ENCODE measurements at places on chromosomes 1 and 21.

GRCh38 chr1:41014871-41015270 is 6.7 kb downstream of the SLFNL1 start:
- no peak overlapping the region for H3K27ac ChIP-seq
- H3K36me3 ChIP-seq = peaks cover 63% of the 10 kb centered on the region
- H3K4me3 ChIP-seq = no peak overlapping the region
- no peaks in the 10 kb centered on the region for H3K27me3 ChIP-seq
- no peaks in the 10 kb centered on the region for H3K4me1 ChIP-seq
- no peak for DNase-seq

GRCh38 chr1:20729155-20729931 is 3.2 kb downstream of the SH2D5 start:
- H3K36me3 ChIP-seq = no peaks in the 10 kb centered on the region
- DNase-seq = peak; percentile 51
- H3K4me1 ChIP-seq = peaks cover 3% of the 10 kb centered on the region

GRCh38 chr1:28592321-28593071 is 431 bp downstream of the RAB42 start:
- peak overlapping the region; percentile 70 for H3K4me3 ChIP-seq
- peak; percentile 69 for DNase-seq
- H3K4me1 ChIP-seq = no peaks in the 10 kb centered on the region
- H3K27ac ChIP-seq = no peak overlapping the region
- peaks cover 11% of the 10 kb centered on the region for H3K27me3 ChIP-seq
- H3K36me3 ChIP-seq = no peaks in the 10 kb centered on the region

- no peak for DNase-seq
- H3K27me3 ChIP-seq = no peaks in the 10 kb centered on the region
Measured at GRCh38 chr1:117633423-117633822, 27.6 kb downstream of the TENT5C start.

DNA sequence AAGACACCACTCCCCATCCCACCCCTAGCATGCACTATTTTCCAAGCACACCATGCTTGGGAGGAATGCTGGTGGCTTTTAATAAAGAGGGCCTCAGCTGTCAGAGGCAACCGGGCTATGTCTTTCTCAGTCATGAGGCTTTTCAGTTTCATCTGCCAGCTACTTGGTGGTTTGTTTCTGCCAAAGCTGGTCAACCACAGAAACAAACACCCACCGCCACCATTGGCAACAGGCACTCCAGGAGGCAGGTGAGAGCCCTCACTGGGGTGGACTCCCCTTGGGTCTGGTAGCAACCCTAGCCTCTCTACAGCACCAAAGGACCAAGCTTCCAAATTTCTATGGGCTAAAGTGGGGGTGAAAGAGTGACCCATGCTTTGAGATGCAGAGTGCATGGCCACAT is 54.3 kb upstream of the CD1D start:
- DNase-seq = peak; percentile 29
- no peaks in the 10 kb centered on the region for H3K27me3 ChIP-seq
- no peak overlapping the region for H3K4me3 ChIP-seq
- H3K4me1 ChIP-seq = no peaks in the 10 kb centered on the region

- peaks cover 7% of the 10 kb centered on the region for H3K36me3 ChIP-seq
- peaks cover 5% of the 10 kb centered on the region for H3K4me1 ChIP-seq
- peak; percentile 83 for DNase-seq
- no peaks in the 10 kb centered on the region for H3K27me3 ChIP-seq
- peak overlapping the region; percentile 87 for H3K4me3 ChIP-seq
Measured at GRCh38 chr1:25817840-25818501, 1.8 kb upstream of the MTFR1L start.

DNA sequence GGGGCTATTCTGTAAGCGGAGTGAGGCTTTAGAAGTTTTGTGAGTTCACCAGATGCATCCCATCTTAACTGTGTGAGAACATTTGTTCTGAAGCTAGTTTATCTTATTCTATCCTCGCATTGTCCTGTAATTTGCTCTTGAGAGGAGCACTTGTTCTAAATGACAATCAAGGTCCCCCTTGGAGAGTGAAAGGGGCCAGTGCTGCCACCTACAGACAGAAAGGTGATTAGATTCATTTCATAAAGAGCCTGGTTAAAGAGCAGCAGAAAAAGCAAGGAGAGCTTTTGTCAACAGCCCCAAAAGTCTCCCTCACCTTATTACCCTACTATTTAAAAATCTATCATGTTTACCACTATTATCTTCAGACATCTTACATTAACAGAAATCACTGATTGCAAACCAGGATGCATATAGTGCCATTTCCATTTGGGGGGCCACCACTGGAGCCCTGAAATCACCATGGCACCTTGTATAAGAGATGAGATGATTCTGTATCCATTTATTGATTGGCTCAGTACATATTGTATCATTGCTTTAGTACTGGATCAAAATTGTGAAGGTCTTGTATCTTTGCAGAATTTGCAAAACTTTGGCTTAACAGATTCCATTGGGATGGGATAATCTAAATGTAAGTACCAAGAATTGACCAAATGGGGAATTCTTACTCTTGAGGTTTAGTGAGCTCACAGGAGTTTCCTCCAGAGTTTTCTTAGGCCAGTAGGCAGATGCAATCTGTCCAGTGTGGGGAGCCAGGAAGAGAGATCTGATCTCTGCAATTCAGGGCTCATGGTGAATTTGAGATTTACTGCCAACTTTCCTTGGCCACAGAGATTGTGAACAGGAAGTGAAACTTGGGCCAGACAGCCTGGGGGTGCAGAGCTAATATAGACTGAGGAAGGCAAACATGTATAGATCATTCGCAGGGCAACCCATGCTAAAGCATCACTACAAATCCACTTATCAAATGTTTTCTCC is 64.3 kb upstream of the TRABD2B start:
- H3K27ac ChIP-seq = no peak overlapping the region
- H3K4me3 ChIP-seq = no peak overlapping the region
- H3K27me3 ChIP-seq = peaks cover 16% of the 10 kb centered on the region
- no peaks in the 10 kb centered on the region for H3K36me3 ChIP-seq

GRCh38 chr1:55049914-55050278 is 10.5 kb downstream of the PCSK9 start:
- H3K4me1 ChIP-seq = peaks cover 5% of the 10 kb centered on the region
- no peak for DNase-seq
- no peak overlapping the region for H3K4me3 ChIP-seq
- peaks cover 3% of the 10 kb centered on the region for H3K36me3 ChIP-seq
- H3K27me3 ChIP-seq = no peaks in the 10 kb centered on the region

DNA sequence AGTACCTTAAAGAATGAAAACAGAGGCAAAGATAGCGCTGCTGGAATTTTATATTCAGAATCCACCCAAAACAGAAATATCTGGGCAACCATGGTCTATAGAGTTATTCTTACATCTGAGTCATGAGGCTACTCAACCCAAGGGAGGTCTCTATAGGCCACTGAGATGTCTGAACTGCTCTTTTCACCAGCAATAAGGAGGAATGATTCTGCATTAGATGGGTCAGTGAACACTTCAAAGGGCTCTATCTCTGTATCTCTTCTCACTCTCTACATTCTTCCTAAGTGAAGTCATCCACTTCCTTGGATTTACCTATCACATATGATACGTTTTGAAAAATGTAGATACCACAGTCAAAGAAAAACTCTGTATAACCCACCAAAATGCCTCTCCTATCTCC is 90.2 kb upstream of the NGF start:
- no peak overlapping the region for H3K27ac ChIP-seq
- no peaks in the 10 kb centered on the region for H3K27me3 ChIP-seq
- no peak overlapping the region for H3K4me3 ChIP-seq
- no peaks in the 10 kb centered on the region for H3K36me3 ChIP-seq
- DNase-seq = no peak

- no peaks in the 10 kb centered on the region for H3K27me3 ChIP-seq
- H3K4me3 ChIP-seq = no peak overlapping the region
- no peaks in the 10 kb centered on the region for H3K4me1 ChIP-seq
- DNase-seq = no peak
Measured at GRCh38 chr1:206588492-206588891, 23.8 kb downstream of the EIF2D start.

GRCh38 chr1:27519331-27520258 is 29.6 kb upstream of the WASF2 start:
- no peak overlapping the region for H3K4me3 ChIP-seq
- H3K36me3 ChIP-seq = no peaks in the 10 kb centered on the region
- H3K4me1 ChIP-seq = peaks cover 4% of the 10 kb centered on the region
- DNase-seq = peak; percentile 73
- H3K27ac ChIP-seq = peak overlapping the region; percentile 91

GRCh38 chr1:174839211-174839610 is 160.5 kb upstream of the CACYBP start:
- peaks cover 4% of the 10 kb centered on the region for H3K4me1 ChIP-seq
- H3K4me3 ChIP-seq = no peak overlapping the region
- no peaks in the 10 kb centered on the region for H3K36me3 ChIP-seq
- H3K27me3 ChIP-seq = no peaks in the 10 kb centered on the region
- no peak for DNase-seq

DNA sequence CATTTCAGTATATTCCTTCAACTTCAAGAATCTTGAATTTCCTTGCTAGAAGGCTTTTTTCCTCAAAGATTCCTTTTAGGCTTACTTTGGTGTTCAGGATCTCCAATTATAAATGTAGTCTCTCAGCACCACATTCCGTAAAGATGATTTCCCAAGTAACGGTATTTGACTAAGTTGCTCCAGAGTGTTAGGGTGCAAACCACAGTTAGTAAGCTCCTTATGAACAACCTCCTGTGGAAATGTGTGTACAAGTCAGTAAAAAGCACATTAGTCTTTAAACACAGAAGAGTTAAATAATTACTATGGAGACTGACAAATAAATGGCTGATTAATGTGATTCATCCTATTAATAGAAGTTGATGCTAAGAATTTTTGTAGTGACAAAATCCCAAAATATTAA is 10.3 kb downstream of the DONSON start:
- H3K4me3 ChIP-seq = no peak overlapping the region
- H3K27me3 ChIP-seq = no peaks in the 10 kb centered on the region
- H3K4me1 ChIP-seq = no peaks in the 10 kb centered on the region
- DNase-seq = no peak
- H3K36me3 ChIP-seq = peaks cover 88% of the 10 kb centered on the region

- H3K4me1 ChIP-seq = peaks cover 7% of the 10 kb centered on the region
- no peaks in the 10 kb centered on the region for H3K36me3 ChIP-seq
- H3K27ac ChIP-seq = no peak overlapping the region
- H3K27me3 ChIP-seq = peaks cover 30% of the 10 kb centered on the region
- DNase-seq = no peak
Measured at GRCh38 chr1:178048883-178049282, 45.0 kb upstream of the RASAL2 start.

- no peaks in the 10 kb centered on the region for H3K36me3 ChIP-seq
- H3K4me1 ChIP-seq = no peaks in the 10 kb centered on the region
- no peaks in the 10 kb centered on the region for H3K27me3 ChIP-seq
Measured at GRCh38 chr1:50852889-50853288, 107.2 kb downstream of the FAF1 start.

- no peak overlapping the region for H3K4me3 ChIP-seq
- H3K4me1 ChIP-seq = no peaks in the 10 kb centered on the region
- H3K27me3 ChIP-seq = peaks cover 4% of the 10 kb centered on the region
- H3K27ac ChIP-seq = no peak overlapping the region
- no peak for DNase-seq
Measured at GRCh38 chr1:169701261-169702005, 10.0 kb downstream of the SELL start.

DNA sequence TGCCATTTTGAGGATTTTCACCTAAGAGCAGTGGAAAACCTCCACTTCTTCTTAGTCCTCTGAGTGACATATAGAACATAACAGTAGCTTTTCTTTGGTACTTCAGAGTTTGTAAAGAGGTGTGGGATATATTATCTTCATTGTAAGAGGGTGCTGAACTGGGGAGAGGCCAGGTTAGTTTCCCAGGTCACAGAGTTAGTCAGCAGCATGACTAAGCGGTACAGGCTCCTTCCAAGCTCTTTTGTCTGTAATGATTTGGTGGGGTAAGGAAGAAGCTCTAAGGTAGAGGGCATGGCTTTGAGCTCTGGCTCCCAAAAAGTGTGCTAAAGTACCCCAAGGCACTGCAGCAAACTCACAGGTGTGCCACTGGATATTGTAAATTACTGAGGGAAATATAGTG is 325.0 kb upstream of the PLXNA2 start:
- no peaks in the 10 kb centered on the region for H3K36me3 ChIP-seq
- peaks cover 11% of the 10 kb centered on the region for H3K4me1 ChIP-seq
- no peak overlapping the region for H3K4me3 ChIP-seq
- DNase-seq = no peak
- no peaks in the 10 kb centered on the region for H3K27me3 ChIP-seq

- no peak overlapping the region for H3K4me3 ChIP-seq
- peaks cover 21% of the 10 kb centered on the region for H3K27me3 ChIP-seq
- no peaks in the 10 kb centered on the region for H3K4me1 ChIP-seq
- no peaks in the 10 kb centered on the region for H3K36me3 ChIP-seq
Measured at GRCh38 chr1:154741741-154742495, 128.2 kb downstream of the KCNN3 start.

GRCh38 chr21:35658242-35658641 is 402.1 kb downstream of the SETD4 start:
- H3K27ac ChIP-seq = no peak overlapping the region
- no peaks in the 10 kb centered on the region for H3K4me1 ChIP-seq
- DNase-seq = no peak
- no peaks in the 10 kb centered on the region for H3K27me3 ChIP-seq

GRCh38 chr1:235090406-235091069 is 38.1 kb downstream of the TOMM20 start:
- H3K4me1 ChIP-seq = peaks cover 9% of the 10 kb centered on the region
- peak; percentile 88 for DNase-seq
- H3K27ac ChIP-seq = peak overlapping the region; percentile 93
- no peaks in the 10 kb centered on the region for H3K36me3 ChIP-seq
- H3K27me3 ChIP-seq = no peaks in the 10 kb centered on the region

DNA sequence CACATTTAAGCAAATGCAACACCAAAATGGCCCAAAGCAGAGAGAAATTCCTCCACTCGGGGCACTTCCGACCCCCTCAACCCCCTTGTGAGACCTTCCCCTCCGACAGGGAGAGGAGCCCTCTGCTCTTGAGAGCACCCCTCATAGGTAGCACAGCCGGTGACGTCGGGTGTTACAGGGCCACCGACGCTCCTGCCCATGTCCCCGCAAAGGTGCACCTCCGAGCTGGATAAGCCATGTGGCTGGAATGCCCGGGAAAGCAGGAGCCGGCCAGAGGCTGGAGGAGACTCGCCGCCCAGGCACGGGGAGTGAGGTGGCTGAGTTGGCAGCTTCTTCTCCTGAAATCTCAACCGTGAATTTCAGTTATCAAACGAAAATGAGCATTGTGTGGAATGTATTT is 67.1 kb upstream of the ARHGEF16 start:
- H3K4me1 ChIP-seq = no peaks in the 10 kb centered on the region
- DNase-seq = no peak
- H3K36me3 ChIP-seq = no peaks in the 10 kb centered on the region
- H3K27me3 ChIP-seq = peaks cover 15% of the 10 kb centered on the region
- H3K4me3 ChIP-seq = no peak overlapping the region
- H3K27ac ChIP-seq = no peak overlapping the region

DNA sequence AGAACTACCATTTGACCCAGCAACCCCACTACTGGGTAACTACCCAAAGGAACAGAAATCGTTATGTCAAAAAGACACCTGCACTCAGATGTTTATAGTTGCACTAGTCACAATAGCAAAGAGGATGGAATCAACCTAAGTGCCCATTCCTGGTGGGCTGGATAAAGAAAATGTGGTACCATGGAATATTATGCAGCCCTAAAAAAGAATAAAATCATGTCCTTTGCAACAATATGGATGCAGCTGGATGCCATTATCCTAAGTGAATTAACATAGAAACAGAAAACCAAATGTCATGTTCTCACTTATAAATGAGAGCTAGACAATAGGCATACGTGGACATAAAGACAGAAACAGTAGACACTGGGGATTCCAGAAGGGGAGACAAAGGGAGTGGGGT is 32.5 kb upstream of the IRF2BP2 start:
- H3K4me1 ChIP-seq = peaks cover 5% of the 10 kb centered on the region
- no peak overlapping the region for H3K4me3 ChIP-seq
- DNase-seq = no peak
- no peak overlapping the region for H3K27ac ChIP-seq

Measured in endodermal cell (in vitro differentiated cells).